Stimulated activated CD4-positive, alpha-beta T cell treated with anti-CD3 and anti-CD28 coated beads, Interleukin-15, amount 100 ng/mL, for 48 hours (primary cell): ENCODE measurements at places on chromosomes 16 and 17.
A peak's percentile ranks its signal among the peaks of the same experiment; 100 is the strongest.

GRCh38 chr17:56641894-56642293, 48.4 kb downstream of the NOG start:
- no peak for DNase-seq

GRCh38 chr17:81511804-81512561, 616 bp downstream of the ACTG1 start:
- DNase-seq = no peak

GRCh38 chr17:76546556-76547182, 6.8 kb downstream of the PRCD start:
- no peak for DNase-seq

GRCh38 chr16:46822270-46822669, 8.7 kb downstream of the C16orf87 start:
- DNase-seq = peak; percentile 23

- no peak for DNase-seq
Observed at GRCh38 chr17:77264617-77265230, 124.0 kb downstream of the SEC14L1 start.

DNA sequence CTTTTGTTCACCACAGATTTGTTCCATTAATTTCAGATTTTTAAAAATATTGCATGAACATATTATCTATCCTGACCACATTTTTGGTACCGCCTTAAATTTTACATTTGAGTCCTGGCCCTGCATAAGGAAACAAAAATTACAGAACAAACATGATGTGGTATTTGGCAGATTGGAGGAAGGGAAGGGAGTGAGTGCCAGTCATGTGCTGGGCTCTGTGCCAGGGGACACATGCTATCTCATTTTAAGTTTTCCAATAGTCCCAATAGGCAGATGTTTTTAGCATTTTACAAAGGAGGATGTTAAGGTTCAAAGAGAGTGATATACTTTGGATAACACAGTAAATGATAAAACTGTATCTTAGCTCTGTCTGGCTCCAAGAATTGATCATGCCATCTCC, 185.1 kb downstream of the CDK5R1 start:
- DNase-seq = no peak

DNA sequence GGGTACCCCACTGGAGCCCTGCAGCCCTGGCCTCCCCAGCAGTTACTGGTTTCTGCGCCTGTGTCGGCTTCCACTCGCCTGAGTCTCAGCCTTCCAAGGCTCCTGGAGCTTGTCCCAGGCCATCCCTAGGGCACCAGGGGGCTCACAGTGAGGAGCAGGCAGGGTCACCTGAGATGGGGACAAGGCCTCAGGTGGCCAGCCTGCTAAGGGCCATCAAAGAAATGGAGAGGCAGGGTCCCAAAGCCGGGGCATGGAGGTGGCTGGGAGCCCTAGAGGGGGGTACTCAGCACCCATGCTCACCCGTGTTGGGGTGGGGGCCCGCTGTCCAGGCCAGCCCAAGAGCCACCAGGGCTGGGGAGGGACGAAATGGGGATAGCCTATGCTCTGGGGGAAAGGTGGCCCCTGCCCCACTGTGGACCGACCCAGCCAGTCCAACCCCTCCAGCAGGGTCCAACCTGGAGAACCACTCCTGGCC, 1.3 kb downstream of the FASN start:
- no peak for DNase-seq

GRCh38 chr17:33679595-33679994, 386.5 kb upstream of the ASIC2 start:
- DNase-seq = no peak

DNA sequence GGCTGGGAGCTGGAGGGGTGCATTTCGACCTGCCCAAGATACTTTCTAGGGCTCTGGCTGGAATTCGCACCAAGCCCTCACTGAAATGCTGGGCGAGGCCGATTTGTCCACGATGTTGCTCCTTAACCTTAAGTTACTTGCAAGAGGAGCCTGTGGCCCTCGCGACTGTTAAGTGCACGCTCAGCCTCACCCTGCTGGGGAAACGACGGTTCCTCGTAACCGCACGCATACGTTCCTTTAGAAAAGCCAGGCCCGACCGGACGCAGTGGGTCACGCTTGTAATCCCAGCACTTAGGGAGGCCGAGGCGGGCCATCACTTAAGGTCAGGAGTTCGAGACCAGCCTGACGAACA, 607 bp upstream of the NCOR1 start:
- peak; percentile 6 for DNase-seq

DNA sequence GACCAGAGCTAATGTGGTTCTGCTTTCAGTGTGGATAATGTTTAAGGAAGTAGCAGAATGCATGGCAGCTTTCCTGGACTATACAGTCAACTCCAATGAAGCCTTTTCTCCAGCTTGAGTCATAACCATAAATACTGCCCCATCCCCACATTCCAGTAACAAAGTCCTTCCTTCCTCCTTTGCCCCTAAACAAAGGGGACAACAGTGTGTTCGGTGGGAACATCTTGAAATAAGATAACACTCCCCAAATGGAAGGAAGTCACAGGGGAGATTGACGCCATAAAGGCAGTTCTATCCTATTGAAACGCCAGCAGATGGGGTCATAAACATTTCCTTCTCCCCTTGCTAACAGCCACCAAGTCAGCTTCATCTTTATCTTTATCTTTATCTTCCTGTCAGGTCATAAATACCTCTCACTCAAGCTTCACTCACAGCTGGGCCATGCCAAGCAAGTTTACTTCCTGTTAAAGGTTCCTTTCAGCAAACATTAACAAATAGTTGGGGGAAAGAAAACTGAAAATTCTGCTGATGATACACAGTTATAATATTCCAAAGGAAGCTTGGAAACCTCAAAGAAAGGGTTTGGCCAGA, 136.7 kb downstream of the SNX11 start:
- DNase-seq = no peak

- DNase-seq = no peak
Observed at GRCh38 chr16:89023151-89023551, 46.1 kb upstream of the CBFA2T3 start.

DNA sequence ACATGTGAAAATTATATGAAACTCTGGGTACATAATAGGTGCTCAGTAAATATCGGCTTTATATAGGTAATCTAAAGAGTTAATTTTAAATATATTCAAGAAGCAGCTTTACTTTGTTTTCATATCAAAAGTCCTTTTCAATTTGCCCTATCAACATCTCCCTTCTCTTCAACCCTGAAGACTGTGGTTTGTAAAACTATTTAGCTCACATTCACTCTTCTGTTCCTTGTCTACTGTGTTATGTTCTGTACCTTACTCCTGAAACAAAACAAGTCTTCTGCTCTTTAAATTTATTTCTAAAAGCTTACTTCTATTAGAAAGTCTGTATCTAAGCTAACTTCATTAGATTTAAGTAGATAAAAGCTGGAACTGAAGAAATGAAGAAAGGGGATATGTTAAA, 301.7 kb upstream of the PMFBP1 start:
- no peak for DNase-seq

DNA sequence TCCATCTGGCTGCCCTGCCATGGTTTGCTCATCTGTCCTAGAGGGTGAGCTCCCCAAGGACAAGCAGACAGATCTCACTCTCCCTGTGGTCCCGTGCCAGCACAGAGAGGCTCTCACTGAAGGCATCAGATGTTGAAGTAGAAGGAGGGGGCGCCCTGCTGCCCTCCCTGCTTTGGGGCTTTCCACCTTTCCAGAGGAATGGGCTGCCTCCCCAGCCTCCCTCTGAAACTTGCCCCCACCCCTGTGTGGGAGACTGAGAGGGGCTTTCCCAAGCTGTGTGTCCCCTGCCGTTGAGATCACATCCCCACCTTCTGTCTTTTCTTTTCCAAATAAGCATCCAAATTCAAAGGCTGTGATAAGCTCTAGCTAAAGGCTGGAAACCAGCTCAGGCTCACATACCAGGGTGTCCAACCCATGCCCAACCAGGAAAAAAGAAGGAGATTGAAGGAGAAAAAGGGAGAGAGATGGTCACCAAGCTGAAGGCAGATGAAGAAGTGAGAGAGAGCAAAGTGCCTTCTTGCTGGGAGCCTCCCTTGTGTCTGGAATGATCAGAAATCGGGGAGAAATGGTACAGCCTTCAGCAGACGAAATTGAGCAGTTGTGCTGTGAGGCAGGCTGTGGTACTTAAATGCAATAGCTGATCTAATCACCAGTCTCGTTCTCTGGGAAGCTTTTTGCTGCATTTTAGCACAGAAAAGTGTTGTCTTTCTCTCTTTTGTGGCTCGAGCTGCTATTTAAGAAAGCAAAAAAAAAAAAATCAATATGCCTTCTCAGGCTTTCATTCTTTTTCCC, 145.9 kb upstream of the LHX1 start:
- no peak for DNase-seq

DNA sequence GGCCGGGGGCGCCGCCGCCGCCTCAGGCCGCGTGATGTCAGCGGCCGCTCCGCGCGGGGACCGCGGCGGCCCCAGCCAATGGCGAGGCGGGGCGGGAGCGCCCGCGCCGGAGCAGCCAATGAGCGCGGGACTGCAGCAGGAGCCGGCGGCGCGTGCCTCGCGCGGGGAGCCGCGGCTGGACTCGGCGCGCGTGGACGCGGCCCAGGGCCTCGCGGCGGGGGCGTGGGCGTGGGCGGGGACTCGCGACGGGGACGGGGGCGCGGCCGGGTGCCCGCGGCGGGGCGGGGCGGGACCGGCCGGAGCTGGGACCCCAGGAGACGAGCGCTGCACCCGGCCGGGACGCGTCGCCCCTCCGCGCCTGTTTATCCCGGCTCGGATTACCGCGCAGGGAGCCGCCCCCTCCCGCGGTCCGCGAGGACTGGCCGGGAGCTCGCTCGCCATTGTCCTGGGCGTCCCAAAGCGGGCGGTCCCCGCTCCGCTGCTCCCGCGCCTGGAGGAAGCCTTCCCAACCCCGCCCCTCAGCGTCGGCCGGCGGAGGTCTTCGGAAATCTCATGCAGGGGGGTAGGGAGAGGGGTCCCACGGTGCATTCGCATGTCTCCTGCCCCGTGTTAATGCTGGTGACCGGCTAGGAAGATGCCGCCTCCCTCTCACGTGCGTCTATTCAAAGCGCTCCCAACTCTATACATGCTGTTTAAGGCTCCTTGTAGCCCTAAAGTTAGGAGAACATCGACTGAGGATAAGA, at the start of gene RNF157:
Gene RNF157 (minus strand): TSS at position 33 of the 743 bp plus-strand sequence. CDS start 253 bp downstream, outside the sequence.
- DNase-seq = no peak

DNA sequence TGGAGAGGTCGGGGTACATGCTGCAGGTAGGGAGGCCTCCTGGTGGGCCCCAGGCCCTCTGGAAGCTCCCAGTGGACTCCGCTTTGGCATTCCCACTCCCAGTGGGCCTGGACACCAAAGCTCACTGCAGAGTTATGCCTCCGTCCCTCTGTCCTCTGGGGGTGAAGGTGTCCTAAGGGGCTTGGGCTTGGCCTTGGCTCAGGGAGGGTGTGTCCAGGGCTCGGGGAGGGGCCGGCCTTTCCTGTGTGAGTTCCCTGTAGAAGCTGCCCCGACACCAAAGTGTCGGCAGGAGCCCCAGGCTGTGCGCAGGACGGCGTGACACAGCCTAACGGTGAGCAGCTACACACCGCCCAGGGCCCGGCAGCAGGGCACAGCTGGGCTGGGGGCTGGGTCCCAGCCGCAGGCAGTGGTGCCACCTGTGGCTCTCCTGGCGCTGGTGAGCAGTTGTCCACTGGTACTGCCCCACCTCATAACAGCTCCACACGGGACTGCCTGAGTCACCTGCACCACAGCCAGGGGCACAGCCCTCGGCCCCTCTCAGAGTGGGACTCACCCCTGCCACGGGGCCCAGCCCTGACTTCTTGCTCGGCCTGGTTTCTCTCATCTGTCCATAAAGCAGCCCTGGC, 6.1 kb downstream of the TEPSIN start:
- DNase-seq = no peak

DNA sequence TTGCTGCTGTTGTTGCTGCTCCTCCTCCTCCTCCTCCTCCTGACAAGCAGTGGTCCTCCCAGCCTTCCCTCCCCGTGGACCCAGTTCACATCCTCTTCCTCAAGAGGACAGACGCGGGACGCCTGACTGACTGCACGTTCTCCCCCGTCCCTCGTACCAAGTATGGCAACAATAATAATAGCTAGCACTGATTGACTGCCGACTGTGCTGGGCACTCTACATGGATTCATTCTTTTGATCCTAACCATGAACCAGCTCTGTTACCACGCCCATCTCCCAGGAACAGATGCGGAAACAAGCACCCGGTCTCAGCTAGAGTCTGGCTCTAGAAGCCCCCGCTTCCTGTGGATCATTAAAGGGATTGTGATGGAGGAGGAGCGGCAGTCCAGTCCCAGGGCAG, 78.0 kb downstream of the GNAO1 start:
- no peak for DNase-seq

GRCh38 chr17:78408476-78409050, 30.1 kb downstream of the PGS1 start:
- DNase-seq = no peak

- no peak for DNase-seq
Observed at GRCh38 chr16:14523632-14524031, 106.4 kb downstream of the PARN start.

- no peak for DNase-seq
Observed at GRCh38 chr17:13024016-13024415, 6.2 kb upstream of the ELAC2 start.

GRCh38 chr16:27301236-27301861, 12.4 kb upstream of the IL4R start:
- no peak for DNase-seq

- DNase-seq = no peak
Observed at GRCh38 chr17:70073310-70073709, 1.7 kb upstream of the KCNJ16 start.

GRCh38 chr16:13911306-13911705, 8.6 kb upstream of the ERCC4 start:
- DNase-seq = no peak

DNA sequence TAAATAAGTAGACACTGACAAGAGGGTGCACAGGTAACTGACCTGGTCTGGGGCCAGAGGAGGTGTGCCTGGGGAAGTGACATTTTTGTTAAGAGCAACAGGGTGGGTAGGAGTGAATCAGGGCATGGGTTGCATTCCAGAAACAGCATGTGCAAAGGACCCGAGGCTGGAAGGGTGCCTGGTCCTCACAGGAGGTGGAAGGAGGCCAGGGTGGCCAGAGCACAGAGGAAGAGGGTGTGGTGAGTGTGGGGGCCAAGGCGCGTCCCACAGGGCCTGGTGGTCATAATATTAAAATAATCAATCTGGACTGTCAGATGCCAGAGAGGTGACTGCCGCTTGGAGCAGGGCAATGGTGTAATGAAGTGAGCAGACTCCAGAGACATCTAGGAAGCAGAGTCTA, 14.3 kb downstream of the ARHGAP23 start:
- DNase-seq = no peak

DNA sequence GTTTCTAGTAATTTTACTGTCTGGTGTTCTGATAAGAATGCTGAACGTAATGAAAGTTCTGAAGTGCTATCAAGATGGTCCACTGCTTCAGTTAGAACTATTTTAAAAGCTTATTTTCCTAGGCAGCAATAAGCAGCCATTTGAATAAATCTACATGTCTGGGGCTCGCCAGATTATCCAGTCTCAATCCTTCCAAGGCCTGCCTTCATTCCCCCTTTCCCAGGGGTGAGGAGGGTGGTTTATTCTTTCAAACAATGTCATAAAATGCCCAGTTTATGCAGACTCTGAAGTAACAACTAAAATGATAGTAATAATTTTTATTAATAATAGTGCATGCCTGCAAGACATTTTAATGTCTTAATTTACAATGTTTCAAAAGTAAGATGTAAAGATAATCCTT, 2.4 kb downstream of the CDH11 start:
- DNase-seq = no peak

- no peak for DNase-seq
Observed at GRCh38 chr17:81171941-81172340, 5.9 kb upstream of the AATK start.

- no peak for DNase-seq
Observed at GRCh38 chr17:67532326-67532871, 155.3 kb downstream of the PITPNC1 start.
